ENCODE measurements at places on chromosomes 5 and 9.

GRCh38 chr5:29134418-29134817 is 2059.1 kb upstream of the CDH6 start:
- DNase-seq: no peak

DNA sequence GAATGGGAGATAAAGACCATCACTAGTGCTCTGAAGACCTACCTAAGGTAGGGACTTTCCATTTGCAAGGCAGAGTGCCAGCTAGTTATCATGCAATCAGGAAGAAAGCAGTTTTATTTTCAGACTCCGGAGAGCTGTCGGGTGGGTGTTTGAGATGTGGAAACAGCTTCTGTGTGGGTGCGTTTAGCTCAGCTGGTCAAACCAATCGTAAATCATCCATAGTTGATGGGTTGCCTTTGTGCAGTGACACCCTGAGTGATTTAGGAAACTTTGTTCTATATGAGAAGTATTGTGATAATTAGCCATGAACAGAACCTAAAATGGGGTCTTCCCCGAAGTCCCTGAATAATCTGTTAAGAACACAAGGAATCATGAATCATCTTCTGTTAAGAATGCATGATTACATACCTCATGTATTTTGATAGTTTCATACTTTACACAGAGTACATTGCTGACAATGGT is 284.3 kb downstream of the ARHGAP26 start:
- DNase-seq: no peak

DNA sequence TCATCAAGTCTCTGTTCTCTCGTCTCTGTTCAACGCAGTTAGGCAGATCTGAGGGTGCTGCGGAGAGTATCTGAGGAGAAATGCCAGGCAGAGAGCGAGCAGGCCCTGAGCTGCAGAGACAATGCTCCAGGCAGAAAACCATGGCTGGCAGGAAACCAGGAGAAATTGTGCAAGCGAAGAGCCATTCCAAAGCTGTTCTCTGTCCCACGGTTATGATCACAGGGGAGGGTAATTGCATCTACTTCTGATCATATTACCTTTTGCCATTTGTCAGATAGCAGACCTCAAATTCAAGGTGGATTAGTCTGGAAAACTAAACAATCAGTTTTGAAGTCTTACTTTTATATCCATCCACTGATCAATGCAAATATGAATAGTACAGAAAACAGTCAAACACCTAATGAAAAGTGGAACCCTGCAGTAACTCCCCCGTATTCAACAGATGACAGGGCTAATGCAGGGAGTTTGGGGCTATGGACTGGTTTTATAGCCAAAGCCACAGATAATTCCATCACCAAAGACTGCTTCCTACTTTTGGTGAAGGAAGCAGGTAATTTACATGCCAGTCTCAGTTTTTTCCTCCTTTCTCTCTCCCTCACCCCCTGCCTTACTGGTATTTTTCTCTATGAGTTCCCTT is 228.0 kb downstream of the DCP2 start:
- peak; percentile 58 for DNase-seq

- DNase-seq: no peak
These were observed 65.4 kb downstream of the PSMB7 start for GRCh38 chr9:124349675-124350493.

GRCh38 chr5:62038024-62038423 is 268.0 kb upstream of the KIF2A start:
- no peak for DNase-seq

DNA sequence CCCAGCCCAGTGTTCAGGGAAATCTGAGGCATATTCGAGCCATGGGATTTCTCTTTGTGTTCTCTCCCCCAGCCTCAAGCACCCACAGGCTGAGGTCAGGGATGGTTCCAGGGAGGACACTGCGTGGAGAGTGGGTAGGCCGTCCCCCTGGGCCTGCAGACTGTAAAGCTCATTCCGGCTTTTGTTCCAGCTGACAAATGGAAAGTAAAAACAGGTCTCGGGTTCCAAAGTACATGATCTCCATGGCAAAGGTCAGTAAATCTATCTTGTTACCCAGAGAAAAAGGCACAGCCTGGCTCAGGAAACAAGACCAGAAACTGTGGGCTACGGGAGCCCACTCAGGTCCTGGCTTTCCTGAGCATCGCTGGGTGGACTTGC is 116.2 kb downstream of the ROR2 start:
- DNase-seq: no peak

GRCh38 chr9:84542554-84542953 is 127.0 kb upstream of the NTRK2 start:
- no peak for DNase-seq

GRCh38 chr5:153900703-153901395 is 137.9 kb downstream of the FAM114A2 start:
- no peak for DNase-seq

DNA sequence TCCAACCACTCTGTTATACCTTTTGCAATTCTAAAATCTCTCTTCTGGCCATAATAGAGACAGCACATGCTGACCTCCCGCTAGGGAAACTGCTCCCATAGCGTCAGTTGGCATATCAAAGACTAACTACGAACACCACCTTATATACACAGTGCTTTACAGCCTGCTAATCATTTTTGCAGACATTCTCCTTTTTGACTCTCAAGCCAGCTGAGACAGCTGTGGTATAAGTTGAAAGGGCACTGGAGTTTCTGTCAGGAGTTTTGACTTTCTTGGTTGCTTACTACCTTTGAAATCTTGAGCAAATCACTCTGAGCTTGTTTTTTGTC is 160.2 kb upstream of the TBCA start:
- no peak for DNase-seq

DNA sequence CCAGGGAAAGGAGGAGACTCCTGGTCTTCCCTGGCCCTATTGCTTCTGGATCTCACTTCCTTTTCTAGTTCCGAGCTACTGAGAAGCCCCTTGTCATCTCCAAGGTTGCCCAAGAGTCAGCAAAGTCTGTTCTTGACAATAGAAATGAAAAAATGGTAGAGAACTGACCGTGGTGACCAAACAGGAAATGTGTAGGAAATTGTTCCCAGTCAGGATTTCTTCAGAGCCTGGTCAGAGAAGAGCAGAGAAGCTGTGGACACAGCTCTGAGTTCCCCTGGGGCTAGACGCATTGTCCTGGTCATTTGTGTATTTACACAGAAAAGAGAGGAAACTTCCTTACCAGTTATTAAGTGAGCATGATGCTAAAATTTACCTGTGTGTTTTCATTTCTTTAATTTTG is 35.6 kb downstream of the S1PR3 start:
- no peak for DNase-seq

DNA sequence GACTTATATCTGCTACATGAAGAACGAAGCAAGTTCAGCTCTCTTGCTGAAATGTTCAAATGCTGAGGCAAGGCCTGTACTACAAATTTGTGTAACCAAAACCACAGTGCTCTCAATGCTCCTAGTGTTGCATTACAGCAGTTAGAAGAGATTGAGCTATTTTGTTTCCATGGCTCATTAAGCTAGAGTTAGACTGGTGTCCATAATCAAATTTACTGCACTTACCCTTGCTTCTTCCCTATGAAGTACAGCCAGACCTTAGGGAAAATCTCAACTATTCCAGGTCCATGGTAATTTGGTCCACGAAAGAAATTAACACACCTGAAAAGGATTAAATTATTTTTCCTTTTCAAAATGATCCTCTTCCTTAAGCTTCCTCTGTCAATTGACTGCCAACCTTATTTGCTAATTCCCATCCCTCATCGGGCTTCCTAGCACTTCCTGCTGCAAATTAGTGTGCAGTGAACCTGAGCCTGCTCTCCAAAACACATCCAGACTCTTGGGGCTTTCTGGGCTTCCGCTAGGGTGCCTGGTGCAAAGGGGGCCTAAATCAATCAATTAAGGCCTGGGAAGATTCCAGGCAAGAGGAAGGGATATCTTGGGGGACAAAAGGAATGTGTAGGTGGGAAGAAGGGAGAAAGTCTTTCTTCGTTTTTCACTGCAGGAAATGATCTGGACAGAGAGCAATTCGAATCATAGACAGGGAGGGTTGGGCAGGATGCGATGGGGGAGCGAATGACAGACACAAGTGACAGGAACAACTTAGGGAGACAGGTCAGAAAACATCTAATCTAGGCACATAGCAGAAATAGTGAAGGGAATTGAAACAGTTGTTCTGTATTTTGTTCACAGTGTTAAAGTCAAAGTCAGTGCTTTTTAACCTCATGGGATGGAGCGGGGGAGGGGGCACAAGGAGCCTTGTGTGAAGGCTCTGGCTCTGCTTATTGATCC is 542.4 kb downstream of the RAB3C start:
- peak; percentile 24 for DNase-seq

GRCh38 chr5:78076351-78076750 is 218.1 kb downstream of the AP3B1 start:
- no peak for DNase-seq

GRCh38 chr5:58077966-58078365 is 381.9 kb downstream of the PLK2 start:
- DNase-seq: no peak

- no peak for DNase-seq
These were observed 10.2 kb downstream of the DIAPH1 start for GRCh38 chr5:141608557-141608956.

DNA sequence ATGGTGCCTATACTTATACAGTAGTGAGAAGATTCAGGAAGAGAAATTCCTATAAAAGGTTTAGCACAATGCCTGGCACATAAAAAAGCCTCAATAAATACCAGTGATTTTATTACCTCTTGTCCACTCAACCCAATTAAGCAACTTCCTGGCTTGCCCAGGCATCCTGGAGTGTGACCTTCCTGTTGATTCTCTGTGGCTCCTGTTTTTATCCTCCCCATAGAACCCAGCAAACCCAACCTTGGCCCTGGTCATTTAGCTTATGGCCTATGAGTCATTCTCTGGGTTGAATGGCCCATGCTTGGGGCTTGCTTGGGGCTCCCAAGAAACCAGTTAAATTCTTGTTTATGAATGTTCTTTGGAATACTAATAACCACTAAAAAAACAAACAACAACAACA is 21.4 kb upstream of the SPARC start:
- DNase-seq: no peak

DNA sequence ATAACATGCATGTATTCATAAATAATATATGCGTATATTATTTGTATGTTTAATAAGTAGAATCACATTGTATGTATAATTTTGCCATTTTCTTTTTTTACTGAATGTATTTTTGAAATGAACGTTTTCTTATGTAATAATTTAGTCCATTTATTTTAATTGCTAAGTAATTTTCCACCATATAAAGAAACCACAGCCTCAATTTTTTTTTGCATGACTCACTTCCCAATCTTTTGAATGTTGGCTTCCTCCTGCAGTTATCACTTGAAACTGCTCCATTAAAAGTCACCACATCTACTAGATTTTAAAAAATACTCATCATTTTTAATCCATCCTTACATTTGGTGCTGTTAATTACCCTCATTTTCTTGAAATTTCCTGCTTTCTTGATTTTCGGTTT is 363.3 kb upstream of the MEF2C start:
- no peak for DNase-seq

DNA sequence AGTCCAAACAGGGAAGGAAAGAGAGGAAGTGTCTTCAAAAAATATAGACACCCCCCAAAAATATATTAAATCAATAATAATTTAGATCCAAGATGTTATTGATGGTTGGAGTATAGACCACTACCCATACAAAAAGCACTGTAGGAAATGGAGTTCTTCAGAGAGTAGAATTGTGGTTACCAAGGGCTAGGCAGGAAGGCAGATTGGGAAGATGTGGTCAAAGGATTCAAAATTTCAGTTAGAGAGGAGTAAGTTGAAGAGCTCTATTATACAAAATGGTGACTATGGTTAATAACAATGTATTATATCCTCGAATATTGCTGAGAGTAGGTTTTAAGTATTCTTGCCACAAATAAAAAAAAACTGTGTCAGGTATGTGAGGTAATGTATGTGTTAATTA is 149.4 kb downstream of the CWC27 start:
- no peak for DNase-seq

GRCh38 chr5:139181835-139182452 is 16.2 kb downstream of the SIL1 start:
- peak; percentile 31 for DNase-seq

DNA sequence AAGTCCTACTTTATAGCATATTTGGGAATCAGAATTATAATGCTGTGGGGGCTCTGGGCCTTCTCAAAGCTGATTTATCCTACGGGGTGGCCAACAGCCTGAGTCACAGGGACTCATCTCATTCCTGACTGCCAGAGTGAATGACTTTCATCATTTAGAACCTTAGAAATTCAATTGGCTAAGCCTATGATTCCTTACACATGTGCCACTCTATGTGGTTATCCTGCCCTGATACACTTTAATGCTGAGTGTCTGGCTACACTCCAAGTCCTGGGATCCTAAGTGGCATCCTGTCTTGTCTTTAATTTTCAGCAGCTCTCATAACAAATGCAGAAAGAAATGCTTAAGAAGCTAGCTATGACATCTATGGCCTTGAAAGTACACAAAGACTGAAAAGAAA is 75.2 kb upstream of the FREM1 start:
- DNase-seq: no peak

- no peak for DNase-seq
These were observed 1063.9 kb downstream of the CDH9 start for GRCh38 chr5:25974451-25974850.

DNA sequence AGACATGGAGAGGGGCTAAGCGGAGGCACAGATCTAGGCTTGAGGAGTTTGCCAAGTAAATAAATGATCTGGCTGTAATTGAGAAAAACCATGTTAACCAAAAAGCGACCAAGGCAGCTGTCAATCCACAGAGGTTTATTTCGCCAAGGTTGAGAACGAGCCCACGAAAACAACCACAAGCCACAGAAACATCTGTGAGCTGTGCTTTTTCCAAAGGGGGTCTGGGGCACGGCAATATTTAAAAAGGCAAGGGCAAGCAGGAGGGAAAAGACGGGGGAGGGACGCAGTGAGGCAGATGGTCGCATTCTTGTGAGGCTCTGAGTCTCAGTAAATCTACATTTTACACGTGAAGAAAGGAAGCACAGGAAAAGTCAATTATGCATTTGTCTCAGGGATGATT is 25.4 kb downstream of the CCT5 start:
- no peak for DNase-seq

DNA sequence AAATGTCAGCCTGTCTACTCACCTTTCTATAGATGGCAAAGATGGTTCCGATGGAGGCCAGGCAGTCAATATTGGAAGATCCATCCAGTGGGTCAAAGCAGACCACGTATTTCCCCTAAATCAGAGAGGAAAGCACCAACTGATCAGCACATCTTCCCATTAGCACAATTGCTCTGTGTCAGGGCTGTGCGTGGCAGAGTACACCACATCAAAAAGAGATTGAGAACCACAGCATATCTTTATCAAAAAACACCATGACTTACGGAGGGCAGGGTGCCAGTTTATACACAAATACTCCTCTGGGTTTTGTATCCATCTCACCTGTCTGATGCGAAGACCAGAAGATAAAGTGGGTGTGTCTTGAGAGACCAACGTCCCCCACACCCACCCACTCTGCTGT is 9.1 kb downstream of the FBP2 start:
- no peak for DNase-seq

GRCh38 chr5:128144491-128144890 is 60.9 kb downstream of the SLC12A2 start:
- no peak for DNase-seq

GRCh38 chr5:167743695-167744464 is 547.6 kb upstream of the WWC1 start:
- DNase-seq: no peak

DNA sequence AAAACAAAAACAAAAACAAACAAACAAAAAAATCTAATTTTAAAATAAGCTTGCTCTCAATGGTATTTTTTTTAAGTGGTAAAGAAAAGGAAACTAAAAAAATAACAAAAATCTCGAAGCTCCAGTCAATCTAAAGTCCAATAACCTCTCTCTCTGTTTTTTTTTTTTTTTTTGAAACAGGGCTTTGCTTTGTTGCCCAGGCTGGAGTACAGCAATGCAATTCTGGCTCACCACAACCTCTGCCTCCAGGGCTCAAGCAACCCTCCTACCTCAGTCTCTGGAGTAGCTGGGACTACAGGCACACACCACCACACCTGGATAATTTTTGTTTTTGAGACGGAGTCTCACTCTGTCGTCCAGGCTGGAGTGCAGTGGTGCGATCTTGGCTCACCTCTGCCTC is 25.9 kb upstream of the GLDC start:
- no peak for DNase-seq

Measured in left cardiac atrium (tissue), 4 donors.